ENCODE measurements at places on chromosomes 11 and 22. TPM values are rescaled to one million over a fixed set of nuclear protein-coding genes. Genes with fewer than 3 reads are reported as not detected.

The OR52L1 gene
- total RNA-seq = not detected

GRCh38 chr11:73889019-73889418 lies 12.2 kb downstream of the PAAF1 start:
- DNase-seq = no peak

DNA sequence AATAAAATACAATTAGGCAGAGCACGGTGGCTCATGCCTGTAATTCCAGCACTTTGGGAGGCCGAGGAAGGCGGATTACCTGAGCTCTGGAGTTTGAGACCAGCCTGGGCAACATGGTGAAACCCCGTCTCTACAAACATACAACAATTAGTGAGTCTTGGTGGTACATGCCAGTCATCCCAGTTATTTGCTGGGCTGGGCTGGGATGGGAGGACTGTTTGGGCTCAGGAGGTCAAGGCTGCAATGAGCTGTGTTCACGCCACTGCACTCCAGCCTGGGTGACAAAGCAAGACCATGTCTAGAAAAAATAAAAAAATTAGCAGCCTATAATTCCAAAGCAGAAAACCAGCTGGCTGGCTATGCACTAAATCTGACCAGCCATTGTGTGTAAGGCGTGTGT lies 35.1 kb downstream of the APOL3 start:
- no peak for DNase-seq

DNA sequence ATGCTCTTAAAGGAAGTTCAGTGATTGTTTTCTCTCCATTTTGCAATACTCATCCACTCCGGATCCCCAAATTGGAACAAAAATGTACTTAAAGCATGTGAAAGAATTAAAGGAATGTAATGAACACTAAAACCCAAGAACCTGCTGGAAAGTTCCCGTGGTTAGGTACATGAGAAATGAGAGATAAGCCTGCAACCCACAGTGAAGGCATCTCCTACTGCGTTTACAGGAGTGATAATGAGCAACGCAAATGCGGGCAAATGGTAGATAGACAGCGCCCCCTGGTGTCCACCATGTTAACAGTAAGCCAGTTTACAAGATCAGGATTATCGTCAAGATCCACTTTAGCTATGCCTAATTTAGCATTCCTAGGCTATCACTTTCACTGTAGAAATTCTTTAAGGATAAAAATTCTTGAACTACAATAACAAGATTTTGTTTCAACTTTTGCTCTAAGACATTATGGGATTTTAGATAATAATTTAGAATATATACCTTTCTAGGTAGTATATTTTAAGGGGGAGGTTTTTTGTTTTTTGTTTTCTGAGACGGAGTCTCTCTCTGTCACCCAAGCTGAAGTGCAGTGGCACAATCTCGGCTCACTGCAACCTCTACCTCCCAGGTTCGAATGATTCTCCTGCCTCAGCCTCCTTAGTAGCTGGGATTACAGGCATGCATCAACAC lies 29.9 kb downstream of the ALG9 start:
- peak; percentile 89 for DNase-seq

DNA sequence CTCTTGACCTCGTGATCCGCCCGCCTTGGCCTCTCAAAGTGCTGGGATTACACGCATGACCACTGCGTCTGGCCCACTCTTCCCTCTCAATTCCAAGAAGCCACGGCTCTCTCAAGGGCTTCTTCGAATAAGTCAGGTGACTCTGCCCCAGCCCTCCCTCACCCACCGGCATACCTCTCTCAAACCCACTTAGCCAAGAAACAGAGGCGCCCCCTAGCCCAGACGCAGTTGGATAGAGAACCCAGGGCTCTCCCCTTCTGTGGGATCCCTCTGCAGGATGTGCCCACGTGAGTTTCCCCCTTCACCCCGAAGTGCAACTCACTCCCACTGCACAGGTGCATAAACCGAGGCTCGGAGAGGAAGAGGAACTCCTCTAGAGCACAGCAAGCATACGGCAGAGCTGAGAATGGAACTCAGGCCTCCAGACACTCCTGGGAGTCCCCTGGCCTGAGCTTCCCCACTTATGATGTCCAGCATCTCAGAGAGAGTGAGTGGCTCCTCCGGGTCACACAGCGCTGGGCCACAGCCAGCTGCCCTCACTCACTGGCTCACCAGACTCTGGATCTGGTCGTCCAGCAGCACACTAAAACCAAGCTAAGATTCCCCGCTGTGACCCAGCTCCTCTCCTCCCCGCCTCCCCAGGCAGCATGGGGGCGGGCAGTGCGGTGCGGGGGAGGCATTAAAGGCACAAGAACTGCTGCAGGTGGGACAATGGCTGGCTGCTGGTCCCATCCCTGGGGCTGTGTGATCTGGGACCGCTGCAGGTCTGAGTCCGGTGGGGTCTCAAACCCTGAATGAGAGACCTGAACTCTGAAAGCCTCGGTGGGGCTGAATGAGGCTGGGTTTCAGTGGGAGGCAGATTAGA lies 16.8 kb upstream of the RGL4 start:
- DNase-seq = peak; percentile 73

The LIF gene
- total RNA-seq = 0.78 TPM

DNA sequence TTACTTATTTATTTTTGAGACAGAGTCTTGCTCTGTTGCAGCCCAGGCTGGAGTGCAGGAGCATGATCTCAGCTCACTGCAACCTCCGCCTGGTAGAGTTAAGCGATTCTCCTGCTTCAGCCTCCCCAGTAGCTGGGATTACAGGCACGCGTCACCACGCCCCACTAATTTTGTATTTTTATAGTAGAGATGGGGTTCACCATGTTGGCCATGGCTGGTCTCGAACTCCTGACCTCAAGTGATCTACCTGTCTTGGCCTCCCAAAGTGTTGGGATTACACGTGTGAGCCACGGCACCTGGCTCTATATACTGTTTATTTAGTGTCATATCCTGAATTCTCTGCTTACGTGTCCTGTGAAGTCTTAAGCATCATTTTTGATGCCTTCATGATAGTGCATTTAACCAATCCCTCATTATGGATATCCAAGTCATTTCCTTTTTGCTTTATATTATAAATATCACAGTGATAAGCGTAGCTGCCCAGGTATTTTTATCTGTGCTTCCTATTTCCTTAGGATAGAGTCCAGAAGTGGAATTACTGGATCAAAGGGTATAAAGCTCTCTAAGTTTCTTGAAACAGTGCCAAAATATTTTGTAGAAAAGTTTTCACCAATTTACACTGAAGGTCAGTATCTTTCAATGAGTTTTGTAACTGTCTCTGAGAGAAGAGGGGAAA lies 871 bp upstream of the SIDT2 start:
- no peak for DNase-seq

GRCh38 chr11:34204396-34205279 lies 99.2 kb downstream of the NAT10 start:
- DNase-seq = no peak

- DNase-seq = no peak
Measured at GRCh38 chr22:48649031-48649430, 1178.6 kb downstream of the BRD1 start.

GRCh38 chr11:121437018-121437685 lies 15.0 kb upstream of the SORL1 start:
- no peak for DNase-seq

- no peak for DNase-seq
Measured at GRCh38 chr11:126525702-126526101, 170.2 kb downstream of the ST3GAL4 start.

The NAV2 gene
- 50.8 TPM for total RNA-seq
